ENCODE measurements at places on chromosomes 11 and 22.

DNA sequence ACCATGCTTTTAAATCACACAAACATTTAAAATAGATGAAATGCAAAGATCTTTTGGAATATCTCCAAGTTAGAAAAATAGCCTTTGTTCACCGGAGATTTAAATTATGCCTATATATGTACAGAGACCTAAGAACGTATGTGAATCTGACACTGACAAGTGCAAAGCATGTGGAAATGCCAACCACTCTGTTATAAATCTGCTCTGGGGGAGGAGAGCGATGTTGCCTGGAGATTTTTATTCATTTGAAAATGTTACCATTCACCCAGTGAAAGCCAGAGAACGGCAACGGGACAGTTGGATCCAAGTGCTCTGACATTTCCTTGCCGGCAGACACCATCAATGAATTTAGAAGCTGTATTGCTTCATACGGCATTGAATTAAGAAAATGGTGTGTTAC, 39.8 kb upstream of the BMAL1 start:
- no peak for DNase-seq

DNA sequence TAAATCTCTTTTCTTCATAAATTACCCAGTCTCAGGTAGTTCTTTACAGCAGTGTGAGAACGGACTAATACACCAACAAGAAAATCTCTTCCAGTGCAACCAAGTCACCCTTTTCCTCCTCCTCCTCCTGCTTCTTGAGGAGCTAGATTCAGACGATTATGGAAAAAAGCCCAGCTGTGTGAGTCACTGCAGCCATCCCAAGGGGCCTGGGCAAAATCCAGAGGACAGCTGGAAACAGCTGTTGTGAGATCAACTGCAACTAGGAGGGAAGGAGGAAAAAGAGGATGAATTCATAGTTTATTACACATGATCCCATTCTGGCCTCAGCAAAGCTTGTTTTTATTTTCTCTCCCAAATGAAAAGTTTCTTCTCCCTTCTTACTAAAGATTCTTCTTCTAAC, 32.9 kb downstream of the RBFOX2 start:
- DNase-seq = no peak

DNA sequence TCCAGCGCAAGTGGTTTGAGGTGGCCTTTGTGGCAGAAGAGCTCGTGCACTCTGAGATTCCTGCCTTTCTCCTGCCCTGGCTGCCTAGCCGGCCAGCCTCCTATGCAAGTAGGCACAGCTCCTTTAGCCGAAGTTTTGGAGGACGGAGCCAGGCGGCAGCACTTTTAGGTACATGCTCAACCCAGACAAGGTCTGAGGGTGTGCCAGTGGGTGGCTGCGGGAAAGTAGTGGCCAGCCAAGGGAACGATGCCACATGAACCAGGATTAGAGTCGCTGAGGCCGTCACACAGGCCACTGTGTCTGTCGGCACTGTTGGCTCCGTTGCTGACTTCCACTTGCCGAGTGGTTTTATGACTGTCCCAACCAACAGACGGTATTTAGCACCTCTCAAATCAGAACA, 64.8 kb upstream of the YWHAH start:
- DNase-seq = no peak

- peak; percentile 59 for DNase-seq
Observed at GRCh38 chr11:71580057-71581003, 2.3 kb downstream of the KRTAP5-11 start.

DNA sequence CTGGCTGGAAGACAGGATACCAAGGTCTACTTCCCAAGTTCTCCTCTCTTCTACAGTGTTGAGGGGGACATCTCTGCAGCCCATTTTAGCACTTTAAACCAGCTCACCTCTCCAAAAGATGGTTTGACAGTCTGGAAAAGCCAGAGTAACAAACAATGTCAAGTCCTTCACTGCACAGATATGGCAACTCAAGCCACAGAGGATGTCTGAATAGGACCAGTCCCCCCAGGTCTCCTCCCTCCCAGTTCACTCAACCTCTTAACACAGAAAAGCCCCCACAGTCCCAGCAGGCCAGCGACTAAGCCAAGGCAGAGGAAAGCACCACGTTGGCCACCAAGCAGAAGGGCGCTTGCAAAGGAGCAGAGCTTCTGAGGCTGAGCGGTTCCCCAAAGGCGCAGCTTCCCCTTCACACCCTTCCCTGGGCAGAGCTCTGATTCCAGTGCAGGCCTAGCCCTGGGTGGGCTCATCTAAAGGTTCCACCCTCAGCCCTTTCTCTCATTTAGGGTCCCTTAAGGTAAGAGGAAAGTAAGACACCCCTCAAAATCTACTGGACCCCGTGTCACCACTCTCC, 62.7 kb downstream of the PAK1 start:
- DNase-seq = no peak

DNA sequence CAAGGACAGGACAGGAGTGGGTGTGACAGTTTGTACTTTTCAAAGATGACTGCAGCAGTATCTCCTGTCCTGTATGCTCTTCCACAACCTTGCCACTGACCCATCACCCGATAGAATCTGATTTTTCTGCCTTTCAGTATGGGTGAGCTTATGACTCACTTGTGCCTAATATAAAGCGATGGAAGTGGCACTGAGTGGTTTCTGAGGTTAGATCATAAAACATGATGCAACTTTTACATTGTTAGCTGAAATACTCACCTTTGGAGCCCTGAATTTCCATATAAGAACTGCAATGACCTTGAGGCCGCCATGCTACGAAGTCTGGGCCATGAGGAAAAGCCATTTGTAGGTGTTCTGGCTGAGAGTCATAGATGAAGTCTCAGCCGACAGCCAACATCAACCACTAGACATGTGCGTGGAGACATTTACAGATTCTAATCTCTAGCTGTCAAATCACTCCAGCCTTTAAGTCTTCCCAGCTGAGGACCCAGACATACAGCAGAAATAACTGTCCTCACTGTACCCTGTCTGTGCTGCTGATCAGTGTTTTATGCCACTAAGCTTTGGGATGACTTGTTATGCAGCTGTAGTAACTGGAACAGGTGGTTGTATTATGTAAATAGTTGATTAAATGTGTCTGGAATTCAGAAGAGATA, 105.9 kb upstream of the ARHGAP20 start:
- no peak for DNase-seq

DNA sequence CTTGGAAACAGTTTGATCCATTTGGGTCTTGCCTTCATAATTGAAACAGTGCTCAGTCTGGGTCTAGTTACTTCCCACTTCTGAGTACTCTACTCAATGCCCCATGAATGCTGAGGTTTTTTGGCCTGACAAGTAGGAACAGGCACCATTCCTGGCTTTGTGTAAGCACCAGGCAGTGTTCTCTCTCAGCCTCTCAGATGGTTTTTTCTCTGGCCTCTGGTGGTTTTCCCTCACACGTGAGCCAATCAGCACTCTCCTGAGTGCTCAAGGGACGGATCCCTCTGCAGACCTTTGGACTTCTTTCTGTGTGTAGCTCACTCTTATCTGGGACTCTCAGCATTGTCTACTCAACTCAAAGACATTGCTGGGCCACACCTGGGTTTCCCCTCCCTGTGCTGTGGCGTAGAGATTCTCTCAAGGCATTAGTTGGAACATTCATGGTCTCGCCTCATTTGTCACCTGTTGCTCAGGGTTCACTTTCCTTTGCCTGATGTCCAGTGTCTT, 21.3 kb downstream of the SIK2 start:
- no peak for DNase-seq

- no peak for DNase-seq
Observed at GRCh38 chr11:119337581-119338317, 2.9 kb downstream of the C1QTNF5 start.

DNA sequence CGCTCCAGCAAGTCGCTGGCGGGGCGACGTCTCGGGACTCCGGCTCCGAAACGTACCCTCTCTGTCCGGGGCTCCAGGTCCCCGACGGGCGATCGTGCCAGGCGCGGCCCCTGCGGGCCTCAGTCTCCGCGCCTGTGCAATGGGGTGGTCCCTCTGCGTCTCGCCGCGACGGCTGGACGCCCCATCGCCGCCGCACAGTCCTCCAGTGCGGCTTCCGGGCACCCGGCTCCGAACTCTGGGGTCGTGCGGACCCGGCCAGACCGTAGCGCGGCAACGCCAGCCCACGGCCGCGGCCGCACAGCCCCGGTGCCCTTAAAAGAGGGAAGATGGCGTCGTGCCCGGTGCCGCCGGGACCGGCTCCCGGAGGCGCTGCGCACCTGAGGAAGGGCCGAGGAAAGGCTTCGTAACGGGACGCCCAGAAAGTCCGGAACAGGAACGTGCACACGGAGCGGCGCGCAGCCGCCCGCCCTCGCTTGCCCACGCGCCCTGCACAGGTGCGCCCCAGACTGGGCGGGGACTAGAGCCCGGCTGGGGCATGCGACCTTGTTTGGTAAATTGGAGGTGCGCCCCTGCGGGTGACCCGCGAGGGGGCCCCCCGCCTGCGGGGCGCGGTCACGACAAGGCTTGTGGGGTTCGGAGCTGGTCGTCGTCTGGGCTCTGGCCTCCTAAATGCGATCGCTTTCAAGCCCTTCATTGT, 525 bp downstream of the BIK start:
- DNase-seq = no peak

- DNase-seq = no peak
Observed at GRCh38 chr11:119607726-119608125, 121.3 kb downstream of the NECTIN1 start.

DNA sequence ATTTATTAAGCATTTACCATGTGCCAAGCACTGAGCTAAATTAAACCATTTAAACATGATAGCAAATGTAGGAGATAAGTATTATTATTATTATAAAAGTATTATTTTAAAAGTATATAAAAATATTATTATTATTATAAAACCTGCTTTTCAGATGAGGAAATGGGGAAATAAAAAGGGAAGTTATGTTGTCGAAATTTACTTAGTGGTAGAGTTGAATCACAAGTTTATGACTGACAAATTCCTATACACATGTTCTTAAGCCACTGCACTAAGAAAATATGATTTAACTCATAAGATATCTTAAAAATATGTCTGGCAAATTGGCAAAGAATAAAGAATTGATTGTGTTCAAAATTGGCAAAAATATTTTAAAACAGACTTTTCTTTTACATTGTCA, 53.8 kb downstream of the CASP12 start:
- DNase-seq = no peak

DNA sequence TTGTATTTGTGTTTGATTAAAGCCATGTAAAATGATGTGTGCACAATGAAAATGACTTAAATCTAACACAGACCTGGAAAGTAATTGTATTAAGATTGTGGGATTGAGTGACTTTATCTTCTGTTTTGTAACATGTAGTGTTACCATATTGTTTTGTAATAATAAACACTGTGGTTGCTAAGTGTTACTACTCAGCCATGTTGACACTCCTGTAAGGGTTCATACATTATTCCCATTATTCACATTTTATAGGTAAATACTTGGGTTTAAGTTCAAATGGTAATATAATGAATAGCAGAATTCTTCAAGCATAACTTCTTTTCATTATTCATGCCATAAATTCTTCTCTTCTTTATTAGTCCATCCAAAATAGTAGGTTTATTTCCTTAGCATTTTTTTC, 69.0 kb downstream of the ZC3H12C start:
- DNase-seq = no peak

- no peak for DNase-seq
Observed at GRCh38 chr11:9057007-9057406, 34.4 kb downstream of the SCUBE2 start.

Data from SHP77 treated with DMSO at 0.1 percent for 48 hours (cell line).